ENCODE measurements at places on chromosomes 3 and 15.

DNA sequence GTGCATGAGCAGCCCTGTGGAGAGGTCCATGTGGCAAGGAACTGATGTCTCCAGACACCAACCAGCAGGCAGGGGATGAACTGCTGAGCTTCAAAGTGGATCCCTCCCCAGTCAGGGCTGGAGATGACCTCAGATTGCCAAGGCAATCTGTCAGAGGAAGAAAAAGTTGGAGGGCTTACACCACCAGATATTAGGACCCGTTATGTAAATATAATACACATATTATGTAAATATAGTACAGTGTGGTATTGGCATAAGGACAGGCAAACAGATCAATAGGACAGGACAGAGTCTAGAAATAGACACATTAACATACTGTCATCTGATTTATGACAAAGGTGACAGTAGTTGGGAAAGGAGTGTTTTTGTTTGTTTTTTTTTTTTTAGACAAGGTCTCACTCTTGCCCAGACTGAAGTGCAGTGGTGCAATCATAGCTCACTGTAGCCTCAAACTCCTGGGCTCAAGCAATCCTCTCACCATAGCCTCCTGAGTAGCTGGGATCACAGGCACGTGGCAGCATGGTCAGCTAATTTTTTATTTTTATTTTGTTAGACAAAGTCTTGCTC is 18.0 kb upstream of the RAB7A start:
- no peak for DNase-seq

- no peak for DNase-seq
Measured at GRCh38 chr3:109161487-109162123, 25.1 kb downstream of the C3orf85 start.

GRCh38 chr15:101570241-101570640 is 80.7 kb upstream of the PCSK6 start:
- no peak for DNase-seq

- no peak for DNase-seq
Measured at GRCh38 chr3:60528651-60529050, 722.6 kb downstream of the FHIT start.

DNA sequence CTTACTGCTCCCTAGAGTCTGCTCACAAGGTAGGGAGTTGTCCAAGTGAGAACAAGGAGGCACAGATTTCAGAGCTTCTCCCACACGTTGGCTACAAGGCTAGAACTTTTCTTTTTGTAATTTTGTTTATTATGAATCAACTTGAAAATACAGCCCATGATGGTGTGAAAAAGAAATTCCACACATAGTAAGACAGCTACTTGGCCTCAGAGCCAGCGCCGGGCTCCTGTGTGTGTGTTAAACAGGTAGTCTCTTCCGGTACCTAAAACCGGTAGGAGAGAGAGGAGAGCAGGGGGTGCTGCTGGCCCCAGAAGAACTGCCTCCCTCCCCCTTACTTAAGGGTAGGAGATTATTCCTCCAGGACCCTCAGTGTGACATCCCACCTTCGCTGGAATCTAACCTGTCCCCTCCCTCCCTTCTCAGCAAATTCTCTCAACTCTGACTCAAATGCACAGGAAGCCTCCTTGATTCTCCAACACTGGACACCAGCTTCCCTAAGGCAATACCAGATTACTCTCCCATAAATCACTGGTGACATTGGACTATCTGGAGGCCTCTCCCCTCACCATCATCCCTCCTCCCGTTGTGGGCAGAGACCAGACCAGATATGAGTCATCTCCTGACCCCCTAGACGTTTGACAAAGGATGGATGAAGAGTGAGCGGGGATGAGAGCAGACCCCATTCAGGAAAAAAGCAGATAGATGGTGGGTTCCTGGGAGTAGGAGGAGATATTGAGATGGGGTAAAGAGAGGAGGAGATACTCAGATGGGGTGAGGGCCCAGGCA is 4.5 kb upstream of the IP6K1 start:
- no peak for DNase-seq

Data from stimulated activated CD4-positive, alpha-beta T cell treated with anti-CD3 and anti-CD28 coated beads, Interleukin-1b, Interleukin-23, amount 100 ng/mL, for 4 hours (primary cell).